ENCODE measurements at places on chromosomes 1 and 21. TPM values are rescaled to one million over a fixed set of nuclear protein-coding genes. Genes with fewer than 3 reads are reported as not detected.

Gene TMEM54
- 1.1 TPM for total RNA-seq

Gene CFHR5
- not detected for total RNA-seq

Gene FCRL6
- total RNA-seq, result 0.11 TPM

Gene OR2G6
- total RNA-seq, result 1.1 TPM

Gene RPL11
- total RNA-seq, result 1,753 TPM

Gene CACNA1S
- total RNA-seq, result not detected

Gene BMP8B
- total RNA-seq, result 1.2 TPM

Gene LCE1C
- 0.77 TPM for total RNA-seq

Gene DMBX1
- not detected for total RNA-seq

Gene TACSTD2
- 5.1 TPM for total RNA-seq

Gene PIGR
- 4.7 TPM for total RNA-seq

Gene ZBTB8A
- 2.7 TPM for total RNA-seq

Gene LIN28A
- 0.59 TPM for total RNA-seq

Gene TCP10L
- not detected for total RNA-seq

Gene AK5
- total RNA-seq, result not detected

Gene SPRR2E
- not detected for total RNA-seq

Gene GOLT1A
- not detected for total RNA-seq

Gene IQGAP3
- 10.5 TPM for total RNA-seq

Gene RAB42
- total RNA-seq, result 0.72 TPM

Gene RXFP4
- not detected for total RNA-seq

Gene CASQ1
- 0.21 TPM for total RNA-seq

Gene C8B
- not detected for total RNA-seq

Gene SAMSN1
- 45.5 TPM for total RNA-seq

Gene IL23R
- total RNA-seq, result 0.64 TPM

Gene S100A7
- total RNA-seq, result not detected

Gene S100A5
- 0.45 TPM for total RNA-seq

Gene OPRD1
- not detected for total RNA-seq

Gene LPAR3
- total RNA-seq, result 0.11 TPM

Gene TMCO4
- total RNA-seq, result 17.8 TPM

Gene C1orf94
- total RNA-seq, result not detected

Gene CHRNB2
- total RNA-seq, result 0.03 TPM

Gene OR14K1
- total RNA-seq, result not detected

Gene C1orf226
- not detected for total RNA-seq

Gene NPR1
- total RNA-seq, result 0.56 TPM

Gene TMEM269
- total RNA-seq, result 0.13 TPM

Gene TFAP2E
- 0.93 TPM for total RNA-seq

Gene KCNE2
- not detected for total RNA-seq

Gene TNFRSF18
- total RNA-seq, result 6.3 TPM

Gene PLA2G2D
- total RNA-seq, result 0.27 TPM

Gene THEMIS2
- 58.7 TPM for total RNA-seq

Gene SUMO3
- 85.9 TPM for total RNA-seq

Gene WNT3A
- total RNA-seq, result not detected

Gene ACTN2
- total RNA-seq, result not detected
